ENCODE measurements at places on chromosomes 3 and 15.

DNA sequence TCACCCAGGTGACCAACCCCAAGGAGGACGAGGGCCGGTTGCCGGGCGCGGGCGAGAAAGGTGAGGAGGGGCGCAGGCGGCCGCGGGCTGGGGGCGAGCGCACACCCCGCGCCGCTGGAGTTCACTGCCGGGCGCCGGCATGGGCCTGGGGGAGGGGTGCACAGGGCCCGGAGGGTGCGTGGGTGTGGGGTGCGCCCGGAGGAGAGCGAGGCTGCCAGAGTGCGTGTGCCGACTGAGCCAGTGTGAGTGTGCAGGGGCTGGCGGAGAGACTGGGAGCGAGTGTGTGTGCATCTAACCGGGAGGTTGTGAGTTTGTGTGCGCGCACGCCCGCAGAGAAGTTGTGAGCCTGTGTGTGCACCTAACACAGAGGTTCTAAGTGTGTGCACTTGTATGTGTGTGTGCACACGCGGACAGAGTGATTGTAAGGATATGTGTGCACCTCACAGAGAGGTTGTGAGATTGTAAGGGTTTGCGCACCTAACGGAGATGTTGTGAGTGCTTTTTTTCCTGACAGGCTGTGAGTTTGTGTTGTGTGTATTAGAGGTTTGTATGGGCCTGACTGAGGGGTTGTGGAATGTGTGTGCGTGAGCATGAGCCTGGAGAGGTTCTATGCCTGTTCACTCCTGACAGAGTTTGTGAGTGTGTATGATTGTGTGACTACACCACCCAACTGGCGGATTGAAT lies 681 bp downstream of the CTDSPL start:
- peak; percentile 16 for DNase-seq

DNA sequence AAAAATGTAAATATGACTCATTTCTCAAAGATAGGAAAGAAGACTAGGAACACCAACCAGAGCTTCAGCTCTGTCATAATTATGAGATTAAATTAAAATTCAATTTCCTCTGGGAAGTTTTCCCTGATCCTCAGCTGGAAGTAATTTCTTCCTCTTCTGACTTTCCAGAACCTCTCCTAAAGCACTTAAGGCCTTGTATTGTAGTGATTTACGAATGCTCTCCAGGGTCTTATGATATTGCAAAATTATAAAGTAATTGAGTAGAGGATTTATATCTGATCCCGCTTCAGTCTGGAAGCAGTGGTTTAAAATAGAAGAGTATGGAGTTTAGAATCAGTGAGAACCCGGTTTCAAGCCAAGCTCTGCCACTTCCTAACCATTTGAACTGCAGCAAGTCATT lies 279.8 kb downstream of the ZPLD1 start:
- no peak for DNase-seq

- no peak for DNase-seq
Observed at GRCh38 chr15:88036154-88036839, 220.2 kb downstream of the NTRK3 start.

GRCh38 chr3:123287962-123288302 lies 86.2 kb downstream of the SEC22A start:
- DNase-seq, result no peak

DNA sequence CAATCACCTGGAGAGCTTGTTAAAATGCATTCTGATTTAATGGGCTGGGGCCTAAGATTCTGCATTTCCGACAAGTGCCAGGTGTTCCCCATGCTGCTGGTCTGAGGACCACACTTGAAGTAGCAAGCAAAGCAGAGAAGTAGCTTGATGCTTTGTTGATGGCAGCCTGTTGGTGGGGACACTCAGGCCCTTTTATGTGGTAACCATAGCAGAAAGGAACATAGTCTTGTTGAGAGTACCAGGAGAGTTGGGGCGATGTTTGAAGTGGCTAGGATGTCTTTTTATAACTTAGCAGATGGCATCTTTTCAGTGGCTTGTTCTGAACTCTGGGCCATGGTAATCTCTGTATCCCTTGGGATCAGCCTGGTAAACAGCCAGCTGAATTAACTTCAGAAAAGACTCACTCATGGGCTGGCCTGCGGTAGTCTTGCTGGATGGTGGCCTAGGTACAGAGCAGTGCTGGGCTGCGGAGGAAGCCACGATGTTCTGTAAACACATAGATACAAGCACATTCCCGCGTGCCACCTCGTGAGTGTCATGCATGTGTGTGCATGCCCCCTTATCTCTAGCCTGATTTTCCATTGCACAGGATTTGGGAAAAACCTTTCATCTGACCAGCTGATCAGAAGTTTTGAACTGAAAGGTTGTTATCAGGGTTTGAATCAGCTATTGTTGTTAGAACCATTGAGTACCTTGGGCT lies 292.4 kb upstream of the LRRFIP2 start:
- DNase-seq, result no peak

DNA sequence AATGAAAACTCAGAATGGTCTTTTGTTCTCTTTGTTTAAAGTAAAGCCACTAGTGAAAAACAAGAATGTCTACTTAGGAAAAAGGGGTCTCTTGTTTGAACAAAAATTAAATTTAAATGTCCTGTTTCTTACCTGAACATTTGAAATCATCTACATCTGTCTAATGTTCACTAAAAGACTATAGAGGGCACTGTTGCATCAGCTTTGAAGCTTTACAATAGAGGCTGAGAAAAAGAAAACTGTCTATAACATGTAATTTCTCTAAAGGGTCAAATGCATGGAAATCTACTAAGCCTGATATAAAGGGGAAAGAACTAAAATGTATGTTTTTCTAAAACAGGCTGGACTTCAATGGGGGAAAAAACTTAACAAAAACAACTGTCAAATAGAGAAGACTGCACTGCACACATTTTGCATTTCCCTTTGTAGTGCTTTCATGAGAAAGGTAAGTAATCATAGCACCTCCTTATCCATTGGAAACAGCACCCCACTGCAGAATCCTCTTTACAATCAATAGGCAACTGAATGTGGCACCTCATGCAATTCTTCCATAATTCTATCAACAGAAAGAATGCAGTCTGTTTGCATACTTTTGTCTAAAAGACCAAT lies 26.3 kb downstream of the DPH6 start:
- DNase-seq, result no peak

GRCh38 chr3:48678566-48679380 lies 6.9 kb downstream of the NCKIPSD start:
- DNase-seq, result no peak

DNA sequence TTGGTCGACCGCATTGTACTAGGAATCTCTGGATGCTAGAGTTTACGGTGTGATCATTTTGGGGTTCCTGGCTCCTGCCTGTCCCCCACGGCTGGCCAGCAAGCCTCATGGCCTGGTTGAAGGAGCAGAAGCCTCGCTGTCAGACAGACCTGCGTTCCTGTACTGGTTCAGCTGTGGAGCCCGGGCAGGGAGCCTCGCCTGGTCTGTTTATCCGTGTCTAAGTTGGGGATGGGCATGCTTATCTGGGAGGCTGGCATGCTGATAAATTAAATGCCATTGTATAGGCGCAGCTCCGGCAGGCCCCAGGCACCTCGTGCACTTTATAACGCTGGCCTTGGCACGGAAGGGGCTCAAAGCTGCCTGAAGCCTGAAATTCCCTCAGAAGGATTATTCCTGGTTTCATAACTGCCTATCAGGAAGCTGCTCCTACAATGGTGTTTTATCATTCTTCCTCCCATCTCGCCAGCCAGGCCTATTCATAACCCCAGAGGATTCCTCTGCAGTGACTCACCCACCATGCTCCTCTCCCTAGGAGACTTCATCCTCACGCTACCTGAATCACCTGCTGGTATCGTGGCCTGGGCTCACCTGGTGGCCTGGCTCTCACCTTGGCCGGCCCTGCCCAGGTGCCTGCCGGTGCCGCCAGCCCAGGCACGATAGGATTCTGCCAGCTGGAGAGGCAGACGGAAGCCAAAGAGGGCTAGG lies 110.9 kb downstream of the ASB7 start:
- DNase-seq, result no peak

- DNase-seq, result no peak
Observed at GRCh38 chr3:139291276-139292051, 52.4 kb upstream of the MRPS22 start.

GRCh38 chr3:133945381-133946095 lies 49.9 kb upstream of the RAB6B start:
- no peak for DNase-seq

GRCh38 chr15:56261854-56262509 lies 18.3 kb upstream of the RFX7 start:
- no peak for DNase-seq

GRCh38 chr15:36428102-36428845 lies 151.2 kb upstream of the CDIN1 start:
- DNase-seq, result no peak

- DNase-seq, result no peak
Observed at GRCh38 chr3:11391174-11391879, 119.1 kb downstream of the ATG7 start.

DNA sequence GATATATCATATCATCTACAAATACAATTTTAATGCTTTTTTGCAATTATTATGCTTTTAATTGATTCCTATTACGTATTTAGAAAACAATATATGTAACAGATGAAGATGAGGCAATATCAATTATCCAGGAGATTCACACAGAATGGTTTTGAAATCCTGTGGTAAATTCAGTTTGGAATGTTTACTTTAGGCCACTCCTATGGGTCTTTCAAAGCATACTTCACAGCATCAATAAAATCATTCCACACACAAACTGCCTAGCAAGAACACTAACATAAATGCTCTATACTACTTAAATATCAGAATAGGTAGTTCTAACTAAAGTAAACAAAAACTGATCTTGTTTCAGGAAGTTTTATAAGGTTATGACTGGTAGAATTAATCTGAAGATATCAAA lies 90.5 kb downstream of the FAM227B start:
- no peak for DNase-seq

- DNase-seq, result peak; percentile 67
Observed at GRCh38 chr15:68550498-68551295, 28.1 kb upstream of the CORO2B start.

DNA sequence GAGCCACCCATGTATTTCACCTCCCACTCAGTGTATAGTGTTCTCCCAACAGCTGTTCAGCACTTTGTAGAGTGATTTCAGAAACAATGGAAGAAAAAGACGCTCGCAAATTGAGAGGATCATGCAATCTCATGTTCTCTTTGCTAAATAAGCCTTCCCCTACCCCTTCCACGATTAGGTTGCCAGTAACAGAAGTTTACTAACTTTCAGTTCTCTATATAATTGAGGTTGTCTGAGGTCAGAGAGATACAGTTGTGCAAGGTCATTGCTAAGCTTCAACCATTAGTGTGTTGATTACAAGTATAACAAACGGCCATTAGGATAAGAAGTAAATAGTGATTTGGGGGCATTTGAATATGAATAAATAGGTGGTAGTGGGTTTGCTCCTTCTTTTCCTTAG lies 99.6 kb downstream of the TUSC7 start:
- DNase-seq, result no peak

DNA sequence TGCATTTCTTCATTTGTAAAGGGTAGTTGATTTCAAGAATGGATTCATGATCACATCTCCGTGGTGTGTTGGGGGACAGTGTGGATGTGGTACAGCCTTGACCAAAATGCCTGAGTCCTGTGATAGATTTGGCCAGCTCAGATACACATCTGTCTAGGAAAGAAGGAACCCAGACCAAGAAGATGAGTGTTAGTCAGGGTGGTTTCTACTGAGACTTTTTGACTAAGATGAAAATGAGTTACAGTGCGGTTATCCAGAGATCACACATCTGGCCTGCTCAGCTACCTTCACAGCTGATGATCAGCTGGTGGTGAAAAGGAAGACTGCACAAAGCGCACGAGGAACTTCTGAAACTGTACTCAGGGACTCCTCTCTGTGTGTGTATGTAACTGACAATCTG lies 68.0 kb downstream of the FNDC3B start:
- DNase-seq, result no peak

DNA sequence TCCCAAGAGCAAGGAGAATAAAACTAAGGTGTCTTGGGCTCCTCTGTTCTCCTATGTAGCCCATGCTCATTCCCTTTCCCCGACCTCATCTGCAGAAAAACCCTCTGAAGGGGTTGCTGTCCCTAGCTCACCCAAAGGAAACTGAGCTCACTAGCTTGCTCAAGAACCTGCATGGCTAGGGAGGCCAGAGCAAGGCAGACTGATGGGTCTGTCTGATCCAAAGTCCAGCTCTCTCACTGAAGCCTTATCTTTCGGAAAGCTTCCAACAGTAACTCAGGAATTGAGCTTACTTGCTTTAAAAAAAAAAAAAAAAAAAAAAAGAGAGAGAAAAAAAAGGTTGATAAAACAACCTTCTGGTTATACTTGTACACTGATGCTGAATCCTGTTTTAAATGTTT lies 141.4 kb upstream of the TOPAZ1 start:
- DNase-seq, result no peak

DNA sequence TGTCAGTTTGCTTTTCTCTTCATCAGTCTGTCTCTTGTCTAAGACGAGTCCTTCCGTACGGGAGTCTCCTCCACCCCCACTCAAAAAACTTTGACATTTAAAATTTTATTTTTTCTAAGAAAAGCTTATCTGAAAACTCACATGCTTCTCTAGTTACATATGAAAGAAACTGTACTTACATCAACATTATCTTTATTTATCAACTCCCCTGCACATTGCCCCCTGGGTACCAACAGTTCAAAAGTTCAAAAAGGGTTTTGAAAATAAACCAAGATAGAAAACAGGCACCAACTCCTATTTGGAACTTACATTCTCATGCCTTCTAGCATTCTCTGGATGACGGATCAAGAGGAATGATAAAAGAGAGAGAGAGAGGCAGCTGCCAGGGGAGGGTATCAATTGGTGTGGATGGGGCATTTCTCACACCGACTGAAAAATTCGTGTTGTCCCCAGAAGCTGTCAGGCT lies 182.5 kb downstream of the FOXP1 start:
- DNase-seq, result no peak

GRCh38 chr3:89923921-89924610 lies 816.6 kb downstream of the EPHA3 start:
- DNase-seq, result no peak

- no peak for DNase-seq
Observed at GRCh38 chr15:58666957-58667356, 82.5 kb downstream of the ADAM10 start.

GRCh38 chr15:75038231-75038630 lies 14.8 kb downstream of the PPCDC start:
- DNase-seq, result no peak

- DNase-seq, result no peak
Observed at GRCh38 chr15:55574096-55574495, 14.0 kb downstream of the PYGO1 start.

GRCh38 chr15:26983822-26984221 lies 12.8 kb downstream of the GABRG3 start:
- no peak for DNase-seq

DNA sequence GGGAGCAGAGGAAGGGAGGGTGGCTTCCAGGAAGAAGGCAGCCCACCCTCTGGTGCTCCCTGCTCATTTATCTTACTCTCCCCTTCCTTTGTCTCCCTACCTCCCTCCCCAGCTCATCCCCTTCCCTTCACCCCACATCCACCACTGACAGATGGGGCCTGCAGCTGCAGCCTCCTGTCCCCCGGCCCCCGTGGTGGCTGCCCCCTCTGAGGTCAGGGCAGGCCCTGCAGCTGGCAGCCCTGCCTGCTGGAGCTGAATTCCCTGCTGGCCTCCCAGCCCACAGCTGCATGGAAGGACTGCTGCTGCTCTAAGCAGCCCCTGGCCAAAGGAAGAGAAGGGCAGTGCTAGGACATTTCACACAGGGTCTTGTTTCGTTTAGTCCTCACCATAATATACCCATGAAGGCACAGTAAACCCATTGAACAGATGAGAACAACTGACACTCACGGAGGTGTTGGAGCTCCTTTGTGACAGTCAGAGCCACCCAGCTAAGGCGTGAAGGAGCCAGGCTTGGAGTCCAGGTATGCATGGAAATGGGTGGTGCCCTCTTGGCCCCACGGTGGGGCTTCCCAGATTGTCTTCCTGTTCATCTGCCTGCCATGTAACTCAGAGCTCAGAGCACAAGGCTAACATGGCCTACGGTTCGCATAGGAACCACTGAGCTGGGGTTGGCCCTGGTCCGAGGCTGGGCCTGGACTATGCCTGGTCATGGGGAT lies 121.7 kb upstream of the PRR20G start:
- DNase-seq, result no peak

All from T-helper 17 cell (primary cell).